CD4-positive, alpha-beta T cell treated with Interferon alpha-2 for 1 hour (primary cell): ENCODE measurements at places on chromosomes 16 and 17.

GRCh38 chr17:2444382-2444781, 43.5 kb upstream of the MNT start:
- DNase-seq: no peak

- no peak for DNase-seq
Measured at GRCh38 chr16:77033516-77033915, 157.5 kb upstream of the MON1B start.

- DNase-seq: no peak
Measured at GRCh38 chr16:2675714-2676113, 6.6 kb upstream of the KCTD5 start.

DNA sequence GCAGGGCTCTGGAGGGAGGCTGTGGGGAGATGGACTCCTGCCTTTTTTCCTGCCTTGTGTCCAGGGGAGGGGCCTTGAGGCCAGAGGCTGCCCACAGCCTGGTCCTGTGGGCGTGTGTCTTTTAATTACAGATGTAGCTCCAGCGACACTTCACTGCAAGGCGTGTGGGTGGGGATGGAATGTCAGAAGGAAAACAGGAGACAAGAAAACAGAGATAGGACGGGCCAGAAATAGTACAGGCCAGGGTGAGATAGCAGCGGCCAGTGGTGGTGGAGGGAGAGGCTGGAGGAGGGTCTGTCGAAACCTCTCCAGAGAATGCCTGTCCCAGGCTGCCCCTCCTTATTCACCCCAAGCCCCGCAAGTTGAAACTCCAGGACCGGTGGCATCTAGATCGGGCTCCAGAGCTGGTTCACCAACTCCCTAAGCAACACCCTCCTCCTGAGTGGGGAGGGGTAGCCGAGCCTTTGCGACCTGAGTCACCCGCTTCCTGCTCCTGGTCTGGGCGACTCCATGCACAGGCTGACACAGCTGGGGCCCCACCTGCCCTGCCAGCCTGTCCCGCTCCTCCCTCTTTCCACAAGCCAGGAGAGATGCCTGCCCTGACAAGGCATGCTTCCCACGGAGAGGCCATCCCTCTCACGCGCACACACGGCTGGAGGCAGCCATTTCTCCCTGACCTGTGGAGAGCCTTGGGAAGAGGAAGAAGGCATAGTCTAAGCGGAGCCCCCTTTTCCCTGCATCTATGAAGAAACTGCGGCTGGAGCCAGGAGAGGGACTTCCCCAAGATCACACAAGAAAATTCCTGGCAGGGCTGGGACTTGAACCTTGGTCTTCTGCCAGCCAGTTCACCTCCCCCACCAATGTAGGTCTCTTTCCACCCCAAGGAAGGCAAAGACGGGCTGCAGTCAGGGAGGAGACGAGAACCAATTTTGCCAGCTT, 6.6 kb upstream of the JUP start:
- DNase-seq: no peak

DNA sequence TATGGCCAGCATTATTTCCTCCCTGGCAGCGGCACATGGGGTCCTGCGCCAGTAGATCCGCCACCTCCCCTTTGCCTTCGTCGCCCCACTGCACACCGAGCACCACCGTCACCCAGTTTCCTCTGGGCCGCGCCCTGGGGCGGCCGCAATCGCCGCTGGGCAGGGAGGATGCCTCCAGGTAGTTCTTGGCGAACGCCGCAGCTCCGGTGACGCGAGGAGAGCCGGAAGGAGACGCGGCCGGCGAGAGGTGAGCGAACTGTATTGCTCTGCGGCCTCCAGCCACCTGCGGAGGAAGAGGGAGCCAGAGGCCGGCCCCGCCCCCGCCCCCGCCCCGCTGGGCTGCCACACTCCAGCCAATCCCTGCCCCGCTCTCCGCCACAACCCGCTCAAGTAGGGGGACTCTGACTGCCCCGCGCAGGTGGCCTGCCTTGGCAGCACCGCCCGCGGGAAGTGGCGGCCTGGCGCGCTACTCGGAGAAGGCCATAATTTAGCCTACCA, 11.8 kb upstream of the SLFN13 start:
- DNase-seq: peak; percentile 82
